PC-9 (cell line): ENCODE measurements at places on chromosomes 16 and 17. TPM values are rescaled to one million over a fixed set of nuclear protein-coding genes. Genes with fewer than 3 reads are reported as not detected.

Gene DHX58
- total RNA-seq = 17.9 and 26.0 TPM in 2 replicates

Gene PRSS22
- total RNA-seq = 98.2 and 99.7 TPM in 2 replicates

Gene KCNH4
- not detected in 2 replicates for total RNA-seq

Gene KRT25
- not detected in 2 replicates for total RNA-seq

Gene VTN
- total RNA-seq = not detected in 2 replicates

Gene CD300H
- not detected in 2 replicates for total RNA-seq

Gene HGS
- 149 and 166 TPM in 2 replicates for total RNA-seq

Gene SMIM22
- 134 and 182 TPM in 2 replicates for total RNA-seq

Gene CAPNS2
- 1.8 and 2.1 TPM in 2 replicates for total RNA-seq

Gene ITGB3
- total RNA-seq = 0.31 and 0.50 TPM in 2 replicates

Gene FA2H
- 3.5 and 4.8 TPM in 2 replicates for total RNA-seq

Gene HBA1
- total RNA-seq = not detected in 2 replicates

Gene IRF8
- total RNA-seq = not detected in 2 replicates

Gene KRTAP3-3
- not detected in 2 replicates for total RNA-seq

Gene CMTM1
- 6.1 and 9.4 TPM in 2 replicates for total RNA-seq

Gene CENPN
- total RNA-seq = 68.9 and 84.2 TPM in 2 replicates

Gene CBX8
- 14.2 and 15.5 TPM in 2 replicates for total RNA-seq

Gene SRCIN1
- 16.7 and 23.7 TPM in 2 replicates for total RNA-seq

Gene ARL5C
- total RNA-seq = not detected in 2 replicates

Gene KRT37
- total RNA-seq = not detected in 2 replicates

Gene APOBR
- total RNA-seq = 2.4 and 2.5 TPM in 2 replicates

Gene TCAP
- 1.2 and 1.6 TPM in 2 replicates for total RNA-seq

Gene WNT3
- 11.5 and 14.0 TPM in 2 replicates for total RNA-seq

Gene KRT12
- not detected in 2 replicates for total RNA-seq

Gene CTRB2
- total RNA-seq = not detected in 2 replicates

Gene PSMD3
- 93.2 and 130 TPM in 2 replicates for total RNA-seq

Gene CDRT15L2
- not detected in 2 replicates for total RNA-seq

Gene SLC12A3
- total RNA-seq = 0.26 and 0.70 TPM in 2 replicates

Gene KIAA0513
- total RNA-seq = 4.2 and 4.3 TPM in 2 replicates

Gene CEP131
- total RNA-seq = 24.4 and 33.4 TPM in 2 replicates

Gene ABCA6
- total RNA-seq = not detected in 2 replicates

Gene FOXN1
- total RNA-seq = not detected in 2 replicates
